ENCODE measurements at places on chromosomes 2 and 18. TPM values are rescaled to one million over a fixed set of nuclear protein-coding genes. Genes with fewer than 3 reads are reported as not detected.

Gene CRIM1
- total RNA-seq, result 184 TPM

Gene SERPINB3
- not detected for total RNA-seq

Gene ME2
- 30.8 TPM for total RNA-seq

Gene LAMA1
- total RNA-seq, result 0.06 TPM

Gene EEF1B2
- total RNA-seq, result 1,032 TPM

Gene MBP
- 19.6 TPM for total RNA-seq

Gene DSG1
- total RNA-seq, result not detected

Gene KCNE4
- 0.50 TPM for total RNA-seq

Gene IAH1
- 110 TPM for total RNA-seq

Gene PARD3B
- total RNA-seq, result 1.1 TPM

Gene EDAR
- total RNA-seq, result not detected

Gene SLC38A11
- total RNA-seq, result not detected

Gene RNF144A
- 8.1 TPM for total RNA-seq

Gene SCN1A
- not detected for total RNA-seq

Gene DHRS9
- 3.2 TPM for total RNA-seq

Gene CD226
- 0.23 TPM for total RNA-seq

Gene GCG
- not detected for total RNA-seq

Gene SLC8A1
- 0.34 TPM for total RNA-seq

Gene PECR
- total RNA-seq, result 13.9 TPM

Gene TRAK2
- total RNA-seq, result 15.3 TPM

Gene RGPD6
- total RNA-seq, result 9.8 TPM

Gene BOD1L2
- not detected for total RNA-seq

Gene MSTN
- total RNA-seq, result not detected

Gene HRH4
- not detected for total RNA-seq

Gene VWC2L
- total RNA-seq, result not detected

Gene IL36RN
- total RNA-seq, result 0.21 TPM

Gene NAT8
- total RNA-seq, result not detected

Gene REG3G
- not detected for total RNA-seq

Gene TMEM198
- total RNA-seq, result 1.3 TPM

Gene LYPD1
- total RNA-seq, result 15.2 TPM

Gene CHRND
- not detected for total RNA-seq

Gene PTPRN
- 1.1 TPM for total RNA-seq

Gene TRIP12
- total RNA-seq, result 94.3 TPM

Gene LYPD6B
- not detected for total RNA-seq

Gene TLX2
- total RNA-seq, result 0.48 TPM

Gene SLC9A4
- not detected for total RNA-seq

Gene SP140
- total RNA-seq, result 0.27 TPM

Gene GNAL
- 6.0 TPM for total RNA-seq

Gene CYB5A
- 133 TPM for total RNA-seq

Gene NGEF
- total RNA-seq, result 20.3 TPM

Gene ANKRD30B
- total RNA-seq, result not detected

Gene PTPRM
- total RNA-seq, result 29.2 TPM

Gene TMEM17
- 4.6 TPM for total RNA-seq

Gene ATL2
- 54.9 TPM for total RNA-seq

Gene ABCG8
- not detected for total RNA-seq

Gene COL6A3
- 0.37 TPM for total RNA-seq

Gene SMAD2
- 62.6 TPM for total RNA-seq

Gene L3MBTL4
- total RNA-seq, result not detected

Gene TMEM247
- not detected for total RNA-seq

Gene CXCR1
- total RNA-seq, result not detected

Gene SPEG
- total RNA-seq, result 10.4 TPM

Gene PIEZO2
- total RNA-seq, result 0.47 TPM

Gene FEV
- total RNA-seq, result not detected

Gene ITPRIPL1
- total RNA-seq, result not detected

Gene ANKAR
- total RNA-seq, result 1.7 TPM

Gene CTLA4
- not detected for total RNA-seq

All from A549 treated with Mapracorat at 1 μM for 4 hours (cell line).